ENCODE measurements at places on chromosomes 3 and 15.

- DNase-seq = no peak
Observed at GRCh38 chr15:64149893-64150578, 1.5 kb upstream of the SNX22 start.

- no peak for DNase-seq
Observed at GRCh38 chr3:183073839-183074238, 25.5 kb downstream of the MCCC1 start.

- no peak for DNase-seq
Observed at GRCh38 chr3:106097817-106098435, 229.1 kb upstream of the CBLB start.

DNA sequence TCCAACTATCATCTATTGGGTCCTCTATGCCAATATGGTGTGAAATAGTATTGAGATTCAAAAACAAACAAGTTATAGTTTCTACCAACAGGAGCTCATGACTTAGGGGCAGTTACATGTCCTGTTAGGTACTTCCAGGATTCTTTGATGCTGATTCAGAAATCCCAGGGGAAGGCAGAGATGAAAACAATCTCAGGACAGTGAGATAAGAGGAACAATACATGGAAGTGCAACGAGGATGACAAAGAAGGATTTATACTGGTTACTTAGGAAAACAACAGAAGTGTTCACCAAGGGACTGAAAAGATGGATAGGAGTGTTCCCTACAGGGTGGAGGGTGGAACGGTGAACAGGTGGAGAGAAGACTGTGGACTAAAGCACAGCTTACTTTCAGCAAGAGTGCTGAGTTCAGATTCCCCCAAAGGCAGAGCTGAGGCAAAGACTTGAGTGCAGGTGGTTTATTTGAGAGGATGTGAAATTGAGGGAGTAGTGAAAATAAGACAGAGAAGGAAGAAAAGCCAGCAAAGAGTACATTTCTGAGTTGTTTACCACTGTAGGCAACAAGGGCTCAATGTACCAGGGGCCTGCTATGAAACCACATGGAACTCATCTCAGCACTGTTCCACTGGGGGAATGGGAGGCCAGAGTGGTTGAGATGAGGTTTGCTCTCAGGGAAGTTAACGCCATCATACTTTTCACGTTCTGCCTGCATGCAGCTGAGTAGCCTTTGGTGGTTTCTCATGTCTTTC is 68.1 kb downstream of the TRIM69 start:
- DNase-seq = no peak

DNA sequence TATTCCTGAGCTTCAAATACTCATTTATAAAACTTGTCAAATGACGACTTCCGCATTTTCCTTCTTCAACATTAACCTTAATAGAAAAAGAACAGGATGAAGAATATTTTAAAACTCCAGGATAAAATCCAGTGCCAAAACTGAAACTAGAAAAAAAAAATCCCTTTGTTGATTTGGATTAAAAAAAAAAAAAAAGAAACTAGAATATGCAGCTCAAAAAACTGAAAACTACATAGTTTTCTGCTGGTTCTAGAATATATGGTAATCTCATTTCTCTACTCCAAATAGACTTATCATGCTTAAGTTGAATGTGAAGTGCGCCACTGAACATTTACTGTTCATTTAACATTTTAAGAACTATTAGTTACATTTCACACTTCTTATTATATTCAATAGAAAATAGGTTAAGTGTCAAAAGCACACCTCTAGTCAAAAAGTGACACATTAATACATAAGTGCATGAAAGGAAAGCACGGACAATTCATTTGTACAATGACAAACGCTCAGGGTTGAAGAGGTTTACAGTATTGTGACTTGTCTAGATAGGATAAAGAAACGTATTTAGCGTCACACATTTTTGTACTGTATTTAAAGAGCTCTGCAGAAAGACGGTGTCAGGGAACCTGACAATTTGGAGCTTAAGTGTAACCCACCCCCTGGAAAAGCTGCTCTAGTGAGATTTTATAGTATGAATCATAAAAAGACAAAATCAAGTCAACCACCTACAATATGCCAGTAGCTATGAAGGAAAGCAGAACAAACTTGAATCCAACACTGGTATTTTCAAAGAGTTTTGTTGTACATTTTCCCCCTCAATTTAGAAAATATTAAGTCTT is 5.8 kb downstream of the TRA2B start:
- DNase-seq = no peak

GRCh38 chr3:138376663-138377062 is 28.3 kb downstream of the MRAS start:
- DNase-seq = no peak

DNA sequence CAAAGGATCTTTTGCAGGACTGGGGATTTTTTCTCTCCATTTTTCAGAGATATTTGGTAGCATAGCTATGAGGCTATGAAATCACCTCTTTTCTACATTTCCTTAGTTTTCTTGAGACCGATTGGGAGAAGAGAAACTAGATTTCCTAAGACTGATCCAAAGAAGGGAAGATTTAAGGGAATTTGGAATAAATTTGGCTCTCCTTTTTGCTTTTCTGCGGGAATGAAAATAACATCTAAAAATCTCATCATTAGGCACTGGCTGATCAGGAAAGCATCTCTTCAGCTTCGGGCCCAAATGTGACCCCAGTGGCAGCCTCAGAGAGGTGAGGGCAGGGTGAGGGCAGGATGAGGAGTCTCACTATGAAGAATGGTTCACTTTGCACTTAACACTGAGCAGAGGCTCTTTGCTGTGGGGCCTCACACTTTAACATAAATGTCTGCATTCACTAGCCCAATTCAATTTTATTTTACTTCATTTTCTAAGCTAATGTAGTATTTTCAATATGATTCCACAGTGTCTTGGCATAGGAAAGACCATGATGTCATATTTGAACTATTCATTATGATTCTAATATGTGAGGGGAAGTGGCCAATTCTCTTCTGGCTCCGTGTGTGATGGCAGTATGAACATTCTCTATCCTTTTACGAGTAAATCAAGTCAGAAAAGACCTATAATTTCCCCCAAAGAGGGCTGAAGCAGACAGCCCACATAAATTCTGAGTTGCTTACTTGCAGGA is 193.2 kb downstream of the MEX3B start:
- DNase-seq = no peak

- DNase-seq = no peak
Observed at GRCh38 chr15:60062826-60063225, 58.7 kb downstream of the FOXB1 start.

- DNase-seq = no peak
Observed at GRCh38 chr3:66220066-66220465, 735 bp upstream of the SLC25A26 start.

GRCh38 chr3:187922704-187923416 is 177.6 kb upstream of the BCL6 start:
- no peak for DNase-seq

- no peak for DNase-seq
Observed at GRCh38 chr15:66498501-66499386, 1.2 kb upstream of the SNAPC5 start.

DNA sequence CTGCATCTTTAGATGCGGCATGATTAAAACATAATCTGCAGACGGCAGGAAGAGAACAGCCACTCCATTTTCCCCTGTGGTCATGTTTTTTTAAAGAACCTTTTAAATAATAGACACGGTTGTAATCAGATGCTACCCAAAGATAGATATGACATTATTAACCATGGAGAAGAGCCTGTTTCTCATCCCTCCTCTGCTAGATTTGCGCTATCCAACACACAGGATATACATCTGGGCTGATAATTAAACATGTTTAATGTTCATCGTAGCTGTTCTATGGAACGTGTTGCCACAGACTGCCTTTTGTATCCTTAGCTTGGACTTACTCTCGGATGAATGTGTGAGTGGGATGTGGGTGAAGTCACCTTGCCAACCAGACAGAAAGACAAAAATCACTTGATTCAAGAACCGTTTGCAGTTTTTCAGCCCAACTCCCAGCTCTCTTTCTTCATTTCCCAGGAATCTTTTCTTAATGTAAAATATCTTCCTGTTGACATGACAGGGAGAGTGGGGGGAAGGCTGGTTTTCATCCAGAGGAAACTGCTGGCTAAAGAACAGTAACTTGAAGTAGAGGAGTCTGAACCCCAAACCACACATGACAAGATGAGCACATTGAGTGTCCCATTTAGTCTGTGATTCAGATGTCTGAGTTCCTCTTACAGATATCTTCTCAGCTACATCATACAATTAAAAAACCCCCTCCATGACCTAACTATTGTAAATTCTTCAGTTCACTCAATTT is 118.6 kb upstream of the PRICKLE2 start:
- no peak for DNase-seq
